Stimulated activated CD4-positive, alpha-beta T cell treated with anti-CD3 and anti-CD28 coated beads, Interleukin-1b, Interleukin-23, amount 100 ng/mL, for 24 hours (primary cell): ENCODE measurements at places on chromosomes 11 and 22.
A peak's percentile ranks its signal among the peaks of the same experiment; 100 is the strongest.

DNA sequence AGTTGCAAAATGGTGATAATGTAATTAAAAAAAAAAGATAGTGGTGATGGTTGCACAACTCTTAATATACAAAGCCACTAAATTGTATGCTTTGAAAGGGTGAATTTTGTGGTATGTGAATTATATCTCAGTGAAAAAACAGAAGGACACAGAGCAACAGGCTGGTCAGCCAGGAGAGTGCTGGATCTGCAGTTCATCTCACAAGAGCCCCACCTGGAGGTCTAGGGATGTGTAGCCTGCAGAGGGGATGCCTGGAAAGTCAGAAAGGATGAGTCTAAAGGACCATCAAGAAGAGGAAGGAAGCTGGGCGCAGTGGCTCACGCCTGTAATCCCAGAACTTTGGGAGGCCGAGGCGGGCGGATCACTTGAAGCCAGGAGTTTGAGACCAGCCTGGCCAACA is 9.0 kb downstream of the POLR3H start:
- no peak for DNase-seq

- DNase-seq, result no peak
Observed at GRCh38 chr11:117037975-117038350, 60.3 kb downstream of the SIK3 start.

DNA sequence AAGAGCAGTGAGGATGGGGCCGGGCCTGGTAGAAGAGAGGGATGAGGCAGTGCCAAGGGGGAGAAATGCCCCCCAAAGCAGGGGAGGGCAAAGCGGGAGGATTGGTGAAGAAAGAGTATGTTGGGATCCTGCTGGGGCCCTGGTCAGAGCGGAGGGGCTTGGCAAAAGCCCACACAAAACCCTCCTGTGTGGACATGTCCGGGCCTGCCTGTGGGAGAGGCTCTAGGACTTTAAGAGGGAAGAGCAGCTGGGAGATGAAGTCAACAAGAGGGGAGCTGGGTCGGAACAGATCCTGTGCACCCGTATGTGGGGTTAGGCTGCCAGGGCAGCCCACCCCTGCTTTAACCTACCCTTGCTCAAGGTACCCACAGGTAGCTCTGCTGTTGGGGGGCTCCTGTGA is 25.8 kb downstream of the ART5 start:
- DNase-seq, result no peak

GRCh38 chr22:37235897-37236607 is 8.0 kb downstream of the RAC2 start:
- no peak for DNase-seq

DNA sequence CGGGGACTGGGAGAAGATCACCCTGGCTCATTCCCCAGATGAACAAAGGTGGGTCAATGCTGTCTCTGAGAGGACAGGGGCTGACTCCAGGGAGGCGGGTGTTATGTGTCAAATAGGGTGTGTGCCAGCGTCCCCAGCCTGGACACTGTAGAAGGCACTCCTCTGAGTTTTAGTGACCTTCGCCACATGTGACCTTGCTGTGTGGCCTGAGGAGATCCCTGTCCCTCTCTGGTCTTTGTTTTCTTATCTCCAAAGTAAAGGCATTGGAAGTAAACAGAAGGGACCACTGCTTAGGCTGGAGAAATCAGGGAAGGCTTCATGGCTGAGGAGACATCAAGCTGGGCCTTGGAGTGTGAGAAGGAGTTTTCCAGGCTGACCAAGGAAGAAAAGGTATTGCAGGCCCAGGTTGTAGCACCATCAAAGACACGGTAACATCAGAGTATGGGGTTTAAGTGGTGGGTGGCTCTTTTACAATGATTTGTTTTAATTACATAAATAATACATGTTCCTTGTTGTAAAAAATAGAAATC is 74.4 kb downstream of the TP53I11 start:
- no peak for DNase-seq

DNA sequence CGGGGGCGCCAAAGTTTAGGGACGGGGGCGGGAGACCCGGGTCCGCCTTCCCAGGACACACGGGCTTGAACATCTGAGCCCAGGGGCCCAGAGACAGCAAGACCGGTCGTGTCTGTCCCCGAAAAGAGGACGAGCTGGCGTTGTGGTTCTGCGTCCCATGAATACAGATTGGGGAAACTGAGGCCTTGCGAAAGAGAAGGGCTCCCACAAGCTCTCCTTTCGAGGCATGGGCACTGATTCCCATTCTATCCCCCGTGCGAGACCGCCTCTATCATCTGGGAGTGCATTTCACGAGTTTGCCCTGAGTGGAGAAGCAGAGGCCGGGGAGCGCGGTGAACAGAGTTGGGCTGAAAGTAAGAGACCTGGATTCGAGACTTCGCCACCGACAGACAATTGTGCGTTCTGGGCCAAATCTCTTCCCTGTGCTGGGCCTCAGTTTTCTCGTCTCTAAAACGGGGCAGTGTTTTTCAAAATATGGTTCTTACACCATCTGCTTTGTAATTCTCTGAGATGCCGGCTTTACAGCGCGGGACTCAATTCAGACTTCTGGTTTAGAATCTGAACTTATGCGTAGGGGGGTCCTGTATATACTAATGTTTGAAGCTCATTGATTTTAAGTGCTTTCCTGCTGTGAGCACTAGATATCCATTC is 471 bp downstream of the RNF185 start:
- no peak for DNase-seq

DNA sequence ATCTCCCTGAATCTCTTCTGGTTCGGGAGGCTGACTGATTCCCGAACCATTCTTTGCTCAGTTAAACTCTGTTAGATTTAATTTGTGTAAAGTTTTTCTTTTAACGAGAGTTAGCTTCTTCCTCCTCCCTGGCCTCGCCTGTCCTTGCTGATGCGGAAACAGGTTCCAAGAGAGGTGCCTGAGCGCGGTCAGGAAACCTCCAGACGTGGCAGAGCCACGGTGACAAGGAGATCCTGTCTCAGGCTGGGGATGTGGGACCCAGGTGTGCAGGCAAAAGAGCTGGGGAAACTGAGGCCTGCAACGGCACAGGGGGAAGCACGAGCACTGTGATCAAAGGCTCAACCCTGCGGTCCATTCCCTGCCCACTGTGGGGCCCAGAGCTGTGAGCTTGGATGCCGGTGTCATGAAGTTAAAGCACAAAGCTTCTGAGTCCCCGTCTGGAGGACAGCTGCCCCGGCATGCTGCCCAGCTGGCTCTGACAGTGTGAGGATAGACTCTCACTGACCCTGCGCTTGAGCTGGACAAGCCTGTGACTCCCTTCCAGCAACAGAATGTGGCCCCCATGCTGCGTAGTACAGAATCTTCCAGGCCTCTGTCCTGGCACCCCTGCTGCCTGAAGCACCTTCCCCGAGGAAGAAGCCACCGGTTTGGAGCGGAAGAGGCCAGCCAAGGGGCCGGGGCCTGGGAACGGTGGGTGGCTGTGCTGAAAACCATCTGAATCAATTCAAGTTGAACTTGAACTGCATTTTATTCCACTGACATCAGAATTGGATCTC is 960.6 kb downstream of the BRD1 start:
- DNase-seq, result no peak

DNA sequence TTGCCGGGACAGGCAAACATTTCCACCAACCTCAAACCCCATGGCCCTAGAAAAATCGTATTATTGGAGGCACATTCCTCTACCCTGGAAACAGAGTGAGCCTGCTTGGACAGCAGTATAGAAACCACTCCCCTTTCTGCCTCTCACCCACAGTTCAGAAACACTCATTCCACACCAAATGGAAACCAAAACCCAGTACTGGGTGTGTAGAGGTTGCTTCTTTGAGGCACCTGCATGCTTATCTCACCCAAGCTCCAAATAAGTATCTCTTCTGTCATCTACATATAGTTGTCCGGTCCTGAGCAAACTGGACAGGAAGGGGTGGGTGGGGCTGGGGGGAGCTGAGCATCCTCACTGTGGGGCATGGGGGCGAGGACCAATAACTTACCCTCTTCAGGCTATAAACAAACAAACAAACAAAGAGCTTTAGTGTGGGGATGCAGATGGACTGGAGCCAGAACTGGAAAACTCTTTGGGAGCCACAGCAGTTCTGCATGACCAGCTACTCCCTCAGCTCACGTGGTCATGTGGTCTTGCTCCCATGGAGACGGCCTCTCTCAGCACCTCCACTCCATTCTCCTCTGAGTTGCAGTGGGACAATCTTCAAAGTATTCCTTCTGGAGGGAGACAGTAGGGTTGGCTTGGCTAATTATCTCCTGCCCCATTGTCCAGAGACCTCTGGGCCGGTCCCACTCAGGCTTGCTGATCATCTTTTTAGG is 1.0 kb upstream of the PLAAT2 start:
- DNase-seq, result no peak

- DNase-seq, result no peak
Observed at GRCh38 chr11:32184723-32185376, 94.0 kb downstream of the RCN1 start.

GRCh38 chr11:60854847-60855725 is 664 bp downstream of the PTGDR2 start:
- no peak for DNase-seq

GRCh38 chr22:38464992-38465672 is 2.8 kb upstream of the KDELR3 start:
- no peak for DNase-seq

DNA sequence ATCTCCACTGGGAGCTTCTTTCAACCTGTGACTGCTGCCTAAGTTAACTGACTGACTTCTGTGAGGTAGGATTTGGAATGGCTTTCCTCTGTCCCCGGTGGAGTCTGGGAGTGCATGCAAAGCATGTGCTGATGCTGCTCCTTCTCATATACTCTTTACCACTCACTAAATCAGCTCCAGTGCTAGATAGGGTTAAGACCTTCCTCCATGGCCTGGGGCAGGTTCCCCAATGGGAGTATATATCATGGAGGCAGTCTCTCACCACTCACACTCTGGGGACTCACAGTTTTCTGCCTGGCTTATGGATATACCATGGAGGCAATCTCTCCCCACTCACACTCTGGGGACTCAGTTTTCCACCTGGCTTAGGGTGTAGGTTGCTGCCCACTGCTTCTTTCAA is 10.1 kb upstream of the FANCF start:
- no peak for DNase-seq

- DNase-seq, result no peak
Observed at GRCh38 chr11:35414776-35415175, 4.6 kb downstream of the SLC1A2 start.

DNA sequence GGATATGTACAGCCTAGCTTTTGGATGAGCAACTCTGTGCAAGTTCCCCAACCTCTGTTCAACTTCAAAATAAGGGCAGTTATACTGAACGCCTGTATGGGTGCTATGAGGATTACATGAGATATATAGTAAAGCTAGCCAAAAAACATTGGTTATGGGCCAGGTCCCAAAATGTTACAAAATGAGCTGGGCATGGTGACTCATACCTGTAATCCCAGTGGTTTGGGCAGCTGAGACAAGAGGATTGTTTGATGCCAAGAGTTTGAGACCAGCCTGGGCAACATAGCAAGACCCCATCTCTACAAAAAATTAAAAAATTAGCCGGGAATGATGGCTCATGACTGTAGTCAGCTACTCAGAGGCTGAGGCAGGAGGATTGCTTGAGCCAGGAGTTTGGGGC is 118.4 kb downstream of the TEAD1 start:
- DNase-seq, result no peak

- DNase-seq, result peak; percentile 33
Observed at GRCh38 chr11:68213135-68213515, at the start of gene KMT5B. Gene KMT5B (minus strand): TSS chr11:68213296. CDS start chr11:68190076, 23,220 bp downstream.

DNA sequence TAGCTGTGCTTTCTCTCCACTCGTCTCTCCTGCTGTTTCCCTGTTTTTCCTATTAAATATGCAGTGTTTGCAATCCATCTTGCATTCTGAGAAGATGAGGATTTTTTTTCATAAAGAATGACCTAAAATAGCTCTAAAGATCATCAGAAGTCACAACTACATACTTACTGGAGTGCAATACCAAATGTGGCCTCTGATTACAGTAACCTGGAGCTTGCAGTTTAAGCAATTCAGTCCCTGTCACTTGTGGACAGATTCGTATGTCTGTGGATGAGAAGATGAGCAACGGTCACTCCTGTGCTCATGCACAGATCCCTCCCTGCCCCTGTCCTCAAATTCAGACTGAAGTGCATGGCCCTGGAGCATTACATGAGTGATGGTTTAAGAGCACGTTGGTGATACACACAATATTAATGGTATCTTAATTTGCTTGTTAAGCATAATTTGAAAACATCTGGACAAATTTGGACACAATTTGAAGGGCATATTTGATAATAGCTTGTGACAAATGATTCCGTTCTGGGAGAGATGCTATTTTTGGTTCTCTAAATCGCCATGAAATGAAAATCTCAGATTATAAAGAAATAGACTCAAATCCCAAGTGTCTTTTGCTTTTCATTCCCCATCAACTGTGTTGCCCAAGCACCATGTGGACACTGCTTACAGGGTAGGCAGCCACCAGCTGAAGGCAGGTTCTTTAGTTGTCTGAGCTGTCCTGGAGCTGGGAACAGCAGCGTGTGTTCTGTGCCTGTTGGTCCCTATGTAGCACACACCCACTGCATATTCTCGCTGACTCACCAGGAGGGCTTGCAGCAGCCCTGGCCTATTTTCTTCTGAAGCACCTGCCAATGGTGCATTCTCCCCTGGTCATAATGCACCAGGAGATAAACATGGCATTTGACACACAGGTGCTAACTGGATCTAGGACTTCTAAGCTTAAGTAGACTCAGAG is 32.6 kb upstream of the PRAME start:
- DNase-seq, result no peak

DNA sequence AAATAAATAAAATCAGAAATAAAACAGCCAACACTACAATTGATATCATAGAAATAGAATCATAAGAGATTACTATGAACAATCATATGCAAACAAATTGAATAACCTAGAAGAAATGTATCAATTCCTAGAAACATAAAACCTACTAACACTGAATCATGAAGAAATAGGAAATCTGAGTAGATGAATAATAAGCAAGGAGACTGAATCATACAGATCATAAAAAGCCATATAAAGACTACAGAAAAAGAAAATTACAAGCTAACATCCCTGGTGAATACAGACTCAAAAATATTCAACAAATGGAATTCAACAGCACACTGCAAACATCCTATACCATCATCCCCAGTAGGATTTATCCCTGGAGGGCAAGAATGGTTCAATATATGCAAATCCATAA is 135.6 kb downstream of the SBF2 start:
- no peak for DNase-seq

GRCh38 chr11:131474947-131475346 is 104.5 kb downstream of the NTM start:
- DNase-seq, result no peak

- no peak for DNase-seq
Observed at GRCh38 chr11:104682206-104682605, 216.1 kb downstream of the CASP12 start.

DNA sequence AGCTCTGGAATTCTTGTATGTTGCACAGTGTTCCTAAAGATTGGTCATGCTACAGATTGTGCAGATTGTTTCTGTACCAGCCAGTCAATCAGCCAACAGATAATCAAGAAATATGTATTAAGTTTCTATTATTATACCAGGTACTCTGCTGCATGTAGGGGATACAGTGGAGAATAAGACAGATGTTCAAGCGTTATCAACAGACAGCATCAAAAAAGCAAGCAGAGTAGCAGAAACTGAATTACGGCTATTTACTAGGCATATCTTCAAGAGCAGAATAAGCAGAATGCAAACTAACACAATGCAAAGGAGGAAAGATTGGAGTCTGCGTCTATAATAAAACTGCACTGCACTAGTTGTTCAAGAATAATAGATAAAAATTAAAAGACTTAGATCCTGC is 278.6 kb downstream of the ETS1 start:
- DNase-seq, result no peak

GRCh38 chr11:43920598-43921419 is 21.6 kb upstream of the C11orf96 start:
- no peak for DNase-seq
